Cerebellar cortex (tissue), 1 donor: ENCODE measurements at places on chromosomes 2 and 18.

DNA sequence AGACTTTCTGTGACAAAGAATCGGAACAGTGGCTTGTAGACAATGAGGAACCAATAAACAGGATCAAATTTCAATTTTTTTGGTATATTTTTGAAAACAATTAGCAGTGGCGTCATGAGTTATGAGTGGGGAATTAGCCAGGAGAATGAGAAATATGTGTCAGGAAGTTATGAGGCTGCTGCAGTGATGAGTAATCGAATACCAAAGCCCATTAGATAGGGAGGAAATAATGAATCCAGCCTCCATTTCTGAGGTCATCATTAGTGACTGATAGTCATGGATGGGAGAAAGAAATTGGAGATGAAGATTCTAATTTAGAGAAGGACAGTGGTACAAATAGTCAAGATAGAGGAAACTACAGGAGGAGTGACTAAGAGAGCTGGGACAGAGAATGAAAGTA lies 673.1 kb upstream of the VRK2 start:
- DNase-seq = no peak

- no peak for DNase-seq
These were observed 955.4 kb upstream of the POU3F3 start for GRCh38 chr2:103898561-103898960.

DNA sequence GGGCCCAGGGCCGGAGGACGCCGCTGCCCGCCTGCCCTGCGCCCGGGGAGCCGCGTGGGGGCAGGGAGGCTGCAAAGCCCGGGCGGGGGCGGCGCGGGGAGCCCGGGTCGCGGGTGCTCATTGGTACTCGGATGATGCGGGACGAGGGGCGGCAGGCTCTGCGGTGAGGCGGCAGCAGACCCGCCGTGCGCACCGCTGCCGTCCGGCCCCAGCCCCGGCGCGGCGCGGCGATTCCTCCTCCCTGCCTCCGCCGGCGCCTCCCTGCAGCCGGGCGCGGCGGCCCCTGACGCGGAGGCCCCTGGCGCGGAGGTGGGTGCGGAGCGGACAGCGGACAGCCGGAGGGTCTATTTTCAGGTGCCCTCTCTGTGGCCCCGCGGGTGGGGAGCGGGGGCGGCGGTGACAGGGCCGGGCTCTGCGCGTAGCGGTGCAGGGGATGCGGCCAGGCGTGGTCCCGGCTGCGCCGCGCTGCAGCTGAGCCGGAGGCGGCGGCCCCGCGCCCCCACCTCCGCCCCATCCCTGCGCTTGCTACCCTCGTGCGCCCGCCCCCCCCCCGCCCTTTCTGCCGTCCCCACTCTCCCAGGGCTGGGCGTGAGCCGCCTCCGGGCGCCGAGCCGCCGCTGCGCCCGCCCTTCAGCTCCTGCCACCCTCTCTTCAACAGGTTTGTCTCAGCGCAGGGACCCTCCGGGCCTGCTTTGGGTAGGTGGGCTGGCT lies 640 bp downstream of the SPTBN1 start:
- peak; percentile 36 for DNase-seq

GRCh38 chr18:22290004-22290403 lies 120.6 kb downstream of the GATA6 start:
- DNase-seq = no peak

DNA sequence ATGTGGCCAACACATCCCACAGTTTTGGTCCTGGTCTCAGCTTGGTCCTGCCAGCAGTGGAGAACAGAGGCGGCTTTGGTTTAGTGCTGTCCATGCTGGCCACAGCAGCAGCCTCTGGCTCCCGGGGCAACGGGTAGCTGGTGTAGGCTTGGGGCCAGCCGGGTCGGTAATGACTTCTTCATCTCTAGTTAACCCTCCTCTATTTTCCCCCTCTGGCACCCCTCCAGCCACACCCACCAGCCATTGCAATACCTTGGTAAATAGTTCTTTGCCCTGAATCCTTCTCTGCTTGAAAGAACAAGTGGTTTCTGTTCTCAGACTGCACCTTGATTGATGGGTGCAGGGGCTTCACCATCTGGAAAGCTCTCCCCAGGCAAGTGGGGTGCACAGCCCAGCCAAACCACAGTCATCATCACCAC lies 31.7 kb upstream of the ZNF396 start:
- DNase-seq = no peak

GRCh38 chr2:235594041-235594440 lies 100.2 kb downstream of the AGAP1 start:
- peak; percentile 88 for DNase-seq

DNA sequence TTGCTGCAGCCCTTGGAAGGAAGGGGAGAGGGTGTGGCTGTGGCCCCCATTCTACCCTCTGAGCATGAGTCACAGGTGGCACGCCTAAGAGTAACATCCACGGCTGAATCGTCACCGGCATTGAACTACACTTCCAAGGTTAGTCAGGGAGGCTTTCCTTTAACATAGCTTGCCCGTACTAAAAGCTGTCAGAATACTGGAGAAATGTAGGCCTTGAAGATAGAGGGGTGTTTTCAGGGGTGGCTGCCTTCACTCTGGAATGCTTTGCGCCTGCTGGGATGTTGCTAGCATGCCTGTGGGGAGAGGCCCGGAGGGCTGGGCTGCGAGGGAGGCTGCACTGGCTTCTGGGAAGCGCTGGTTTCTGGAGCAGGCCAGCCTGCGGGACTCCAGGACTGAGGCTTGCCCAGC lies 333.7 kb downstream of the AGAP1 start:
- DNase-seq = no peak

DNA sequence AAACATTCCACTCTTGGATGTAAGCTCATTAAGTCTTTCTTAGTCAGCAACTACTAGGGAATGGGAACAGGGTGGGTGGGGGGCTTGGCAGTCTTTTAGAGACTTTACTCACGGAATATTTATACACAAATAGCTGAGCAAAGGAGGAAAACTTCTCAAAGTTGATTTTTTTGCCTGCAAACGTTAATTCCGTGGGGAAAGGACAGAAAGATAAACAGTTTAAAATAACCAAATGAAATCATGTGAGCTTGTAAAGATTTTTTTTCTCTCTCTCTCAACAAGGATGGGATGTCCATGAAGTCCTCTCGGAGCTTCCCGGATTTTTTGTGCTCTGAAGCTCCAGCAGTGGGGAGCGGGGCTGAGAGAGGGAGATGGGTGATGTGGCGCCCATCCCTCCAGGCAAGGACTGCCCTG lies 32.2 kb upstream of the MAT2A start:
- DNase-seq = no peak

GRCh38 chr2:96205888-96206287 lies 2.7 kb downstream of the STARD7 start:
- DNase-seq = no peak

GRCh38 chr18:37864122-37864521 lies 298.5 kb upstream of the CELF4 start:
- no peak for DNase-seq

DNA sequence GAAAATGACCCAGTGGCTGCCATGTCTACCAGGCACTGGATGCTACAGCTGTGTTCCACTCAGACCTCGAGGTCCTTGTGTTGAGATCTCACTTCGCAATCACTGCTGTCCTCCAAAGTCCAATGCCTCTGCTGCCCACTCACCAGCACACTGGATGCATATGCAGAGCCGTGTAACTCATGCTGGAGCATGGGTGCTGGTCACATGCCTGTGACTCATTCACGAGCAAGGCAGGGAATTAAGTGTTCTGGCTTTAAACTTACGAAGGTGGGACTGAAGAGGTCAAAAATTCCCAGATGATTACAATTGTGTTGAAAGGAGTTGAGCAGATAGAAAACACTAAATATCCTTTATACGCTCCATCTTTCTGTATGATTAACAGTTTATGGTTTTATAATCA lies 417.5 kb downstream of the NUP35 start:
- DNase-seq = no peak

DNA sequence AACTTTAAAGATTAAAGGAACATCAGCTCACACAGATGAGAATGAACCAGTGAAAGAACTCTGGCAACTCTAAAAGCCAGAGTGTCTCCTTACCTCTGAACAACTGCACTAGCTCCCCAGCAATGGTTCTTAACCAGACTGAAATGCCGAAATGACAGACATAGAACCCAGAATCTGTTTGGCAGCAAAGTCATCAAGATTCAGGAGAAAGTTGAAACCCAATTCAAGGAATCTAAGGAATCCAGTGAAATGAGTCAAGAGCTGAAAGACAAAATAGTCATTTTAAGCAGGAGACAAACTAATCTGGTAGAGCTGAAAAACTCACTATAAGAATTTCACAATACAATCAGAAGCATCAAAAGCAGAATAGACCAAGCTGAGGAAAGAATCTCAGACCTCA lies 72.0 kb downstream of the STRADB start:
- no peak for DNase-seq

GRCh38 chr2:151049746-151050145 lies 211.9 kb downstream of the RBM43 start:
- no peak for DNase-seq

- DNase-seq = no peak
These were observed 67.7 kb downstream of the SLC8A1 start for GRCh38 chr2:40384233-40384632.

DNA sequence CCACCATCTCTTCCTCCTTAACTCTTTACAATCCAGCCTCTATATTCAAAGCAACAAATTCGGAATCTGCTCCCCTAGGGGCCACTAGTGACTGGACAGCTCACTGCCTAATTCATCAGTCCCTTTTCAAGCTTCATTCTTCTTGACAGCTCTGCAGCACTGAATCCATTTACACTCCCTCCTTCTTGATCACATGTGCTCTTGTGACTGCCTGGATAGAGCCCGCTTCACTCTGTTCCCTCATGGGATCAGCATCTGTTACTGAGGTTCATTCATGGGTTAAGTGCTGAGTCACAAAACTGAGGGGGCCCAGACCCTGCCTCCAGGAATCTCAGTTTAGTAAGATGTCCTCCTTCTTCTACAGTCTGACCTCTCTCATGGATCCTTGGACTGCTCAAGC lies 81.5 kb downstream of the CYRIA start:
- DNase-seq = no peak

DNA sequence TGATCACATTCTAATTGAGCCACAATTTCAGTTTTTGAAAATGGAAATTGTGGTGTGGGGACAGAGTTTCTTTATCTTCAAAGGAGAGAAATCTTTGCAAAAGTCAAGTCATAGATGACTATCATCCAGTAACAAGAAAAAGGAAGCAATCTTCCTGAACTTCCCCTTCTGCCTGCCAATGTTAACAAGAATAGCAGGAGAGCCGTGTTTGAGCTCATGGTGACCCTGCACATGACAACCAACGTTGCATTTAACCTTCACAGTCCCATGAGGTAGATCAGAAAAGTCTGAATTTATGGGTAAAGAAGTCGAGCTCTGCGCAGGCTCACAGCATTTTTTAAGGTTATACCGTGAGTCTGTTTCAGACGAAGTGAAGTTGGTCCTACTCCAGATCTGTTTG lies 454.9 kb downstream of the LPIN1 start:
- DNase-seq = no peak

- no peak for DNase-seq
These were observed 10.4 kb downstream of the KCNE4 start for GRCh38 chr2:223062396-223062795.

DNA sequence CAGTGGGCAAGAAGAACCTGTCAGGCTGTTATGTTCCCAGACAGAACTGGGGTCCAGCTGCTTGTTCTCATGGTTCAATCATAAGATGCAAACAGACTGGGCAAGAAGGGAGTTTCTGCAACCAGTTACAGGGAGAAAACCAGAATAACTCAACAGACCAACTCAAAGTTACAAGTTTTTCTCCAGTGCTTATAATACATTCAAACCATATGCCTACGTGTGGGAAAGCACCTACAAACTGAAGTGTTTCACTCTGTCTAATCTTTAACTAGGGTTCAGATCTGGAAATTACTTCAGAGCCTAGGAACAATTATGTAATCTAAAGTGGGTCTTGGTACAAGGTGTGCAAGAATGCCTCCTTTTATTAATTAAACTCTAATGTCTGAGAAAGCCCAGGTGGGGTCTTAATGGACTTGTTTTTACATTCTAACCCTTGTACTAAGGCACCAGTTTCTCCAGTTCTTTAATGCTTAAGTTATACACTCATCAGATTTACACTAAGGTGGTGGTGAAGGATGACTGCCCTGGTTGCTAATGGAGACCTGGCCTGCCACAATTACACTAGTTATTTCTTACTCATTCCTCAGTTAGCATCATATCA lies 951.9 kb downstream of the TSN start:
- no peak for DNase-seq

DNA sequence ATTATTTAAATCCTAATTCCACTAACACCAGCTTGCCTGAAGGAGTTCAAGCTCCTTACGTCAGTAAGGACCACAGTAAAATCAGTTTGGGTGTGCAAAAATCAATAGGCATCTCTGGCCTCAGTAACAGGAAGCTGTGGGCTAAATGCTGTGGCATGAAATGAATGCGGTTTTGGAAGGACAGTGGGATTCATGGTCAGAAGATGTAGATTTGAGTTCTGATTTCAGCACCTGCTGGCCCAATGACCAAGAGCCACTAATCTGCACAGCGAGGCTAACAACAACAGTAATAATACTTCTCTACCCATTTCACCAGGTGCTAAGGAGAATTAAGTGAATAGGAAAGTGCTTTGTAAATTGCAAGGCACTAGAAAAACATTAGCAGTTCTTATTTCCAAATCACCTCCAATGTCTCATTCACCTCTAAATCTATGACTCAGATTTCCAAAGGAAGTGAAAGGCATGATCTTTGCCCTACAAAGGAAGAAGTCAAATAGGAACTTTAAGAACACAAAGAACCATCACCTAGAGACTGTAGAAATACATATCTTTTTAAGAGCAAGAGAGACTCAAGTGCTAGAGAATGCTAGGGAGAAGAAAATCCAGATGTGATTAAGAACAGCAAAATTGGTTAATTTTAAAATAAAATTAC lies 172.6 kb downstream of the ANKRD44 start:
- DNase-seq = no peak

DNA sequence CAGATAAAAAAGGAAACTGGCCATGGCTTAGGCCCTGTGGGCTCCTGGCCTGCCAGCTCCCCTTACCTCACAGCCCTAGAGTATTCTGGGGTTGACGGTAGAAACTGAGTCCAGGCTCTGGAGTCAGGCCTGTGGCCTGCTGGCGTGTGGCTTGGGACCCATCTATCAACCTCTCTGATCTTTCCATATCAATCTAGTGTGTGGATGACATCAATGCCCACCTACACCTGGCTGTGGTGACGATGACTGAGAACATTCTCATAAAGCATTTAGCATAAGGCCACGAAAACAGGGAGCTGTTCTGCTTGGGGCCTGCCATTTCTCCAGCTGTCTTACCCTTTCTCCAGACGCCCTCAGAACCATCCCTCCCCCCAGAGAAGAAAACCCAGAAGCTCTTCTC lies 17.9 kb downstream of the PCARE start:
- DNase-seq = no peak
